ENCODE measurements at places on chromosomes 3 and 15.

DNA sequence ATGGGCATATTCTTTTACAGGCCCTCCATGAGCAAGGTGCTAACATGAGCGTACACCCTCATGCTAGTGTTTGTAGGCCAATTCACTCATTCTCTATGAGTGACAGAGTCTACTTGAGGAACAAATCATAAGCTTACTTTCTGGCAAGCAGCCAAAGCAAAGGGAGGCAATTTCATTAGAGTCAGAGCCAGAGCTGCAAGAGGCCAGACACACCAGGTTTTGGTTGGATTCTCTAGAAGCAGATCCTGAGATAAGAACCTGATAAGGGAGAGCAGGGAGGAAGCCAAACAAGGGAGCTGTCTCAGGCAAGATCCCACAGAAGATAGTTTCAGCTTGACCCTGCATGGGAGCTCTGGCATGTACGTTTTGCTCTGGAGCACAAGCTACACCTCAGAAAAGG, 214.1 kb upstream of the CTNNB1 start:
- no peak for DNase-seq

GRCh38 chr3:131110087-131110486, 83.4 kb downstream of the NEK11 start:
- no peak for DNase-seq

DNA sequence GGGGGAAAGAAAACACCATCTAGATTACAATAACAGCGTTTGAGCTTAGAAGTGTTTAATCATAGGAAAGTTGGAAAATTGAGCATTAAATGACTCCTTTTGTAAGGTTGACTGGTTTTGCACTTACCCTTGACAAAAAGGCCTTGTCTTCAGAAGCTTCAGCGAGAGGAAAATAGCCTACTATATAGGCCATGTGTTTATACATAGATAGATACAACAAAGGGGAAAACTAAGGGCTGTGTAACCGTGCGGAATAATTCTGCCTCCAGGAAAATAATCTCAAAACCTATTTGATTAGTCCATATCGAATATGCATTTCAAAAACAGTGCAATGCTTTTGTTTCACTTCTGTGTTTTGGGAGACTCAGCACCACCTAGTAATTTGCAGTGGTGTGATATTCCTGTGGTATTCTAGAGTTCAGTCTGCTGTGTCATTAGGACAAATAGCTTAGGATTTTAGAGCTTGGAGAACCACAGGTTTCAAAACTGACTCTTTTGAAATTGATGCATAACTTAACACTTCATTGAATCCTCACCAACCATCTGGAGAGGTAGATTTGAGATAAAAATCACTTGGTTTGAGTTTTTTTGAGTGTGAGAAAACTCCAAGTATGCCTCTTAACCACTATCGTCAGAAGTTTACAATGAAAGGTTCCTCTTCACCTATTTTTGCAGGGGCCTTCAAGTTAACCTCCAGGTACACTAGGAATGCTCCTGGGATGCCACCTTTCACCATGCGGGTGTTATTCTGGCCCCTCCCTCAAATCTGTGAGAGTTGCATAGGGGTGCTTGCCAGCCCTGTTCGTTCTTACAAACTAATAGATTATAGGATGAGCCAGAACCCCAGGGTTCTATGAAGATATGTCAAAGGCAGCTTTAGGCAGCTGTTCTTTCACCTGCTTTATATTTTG, 1.9 kb downstream of the ARHGAP31 start:
- peak; percentile 37 for DNase-seq

- no peak for DNase-seq
These were observed 707.8 kb upstream of the LMCD1 start for GRCh38 chr3:7793786-7794185.

DNA sequence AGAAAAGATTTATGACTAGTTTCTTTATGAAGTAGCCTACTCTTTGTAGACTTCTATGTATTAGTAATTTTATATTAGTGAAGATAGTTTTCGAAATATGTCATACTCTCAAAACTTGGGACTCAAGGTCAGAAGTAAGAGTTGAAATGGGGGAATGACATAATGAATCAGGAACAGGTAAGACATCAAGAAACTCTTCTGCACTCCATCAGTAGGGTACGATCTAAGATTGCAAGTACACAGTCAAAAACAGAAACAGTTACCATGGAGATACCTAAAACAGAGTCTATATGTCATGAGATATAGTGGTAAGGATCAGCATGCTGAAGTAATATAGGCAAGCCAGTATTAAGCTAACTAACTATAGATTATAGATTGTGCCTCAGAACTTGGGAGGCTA, 187.0 kb upstream of the MLF1 start:
- no peak for DNase-seq

- DNase-seq = no peak
These were observed 385.7 kb downstream of the LSAMP start for GRCh38 chr3:116059421-116060096.

DNA sequence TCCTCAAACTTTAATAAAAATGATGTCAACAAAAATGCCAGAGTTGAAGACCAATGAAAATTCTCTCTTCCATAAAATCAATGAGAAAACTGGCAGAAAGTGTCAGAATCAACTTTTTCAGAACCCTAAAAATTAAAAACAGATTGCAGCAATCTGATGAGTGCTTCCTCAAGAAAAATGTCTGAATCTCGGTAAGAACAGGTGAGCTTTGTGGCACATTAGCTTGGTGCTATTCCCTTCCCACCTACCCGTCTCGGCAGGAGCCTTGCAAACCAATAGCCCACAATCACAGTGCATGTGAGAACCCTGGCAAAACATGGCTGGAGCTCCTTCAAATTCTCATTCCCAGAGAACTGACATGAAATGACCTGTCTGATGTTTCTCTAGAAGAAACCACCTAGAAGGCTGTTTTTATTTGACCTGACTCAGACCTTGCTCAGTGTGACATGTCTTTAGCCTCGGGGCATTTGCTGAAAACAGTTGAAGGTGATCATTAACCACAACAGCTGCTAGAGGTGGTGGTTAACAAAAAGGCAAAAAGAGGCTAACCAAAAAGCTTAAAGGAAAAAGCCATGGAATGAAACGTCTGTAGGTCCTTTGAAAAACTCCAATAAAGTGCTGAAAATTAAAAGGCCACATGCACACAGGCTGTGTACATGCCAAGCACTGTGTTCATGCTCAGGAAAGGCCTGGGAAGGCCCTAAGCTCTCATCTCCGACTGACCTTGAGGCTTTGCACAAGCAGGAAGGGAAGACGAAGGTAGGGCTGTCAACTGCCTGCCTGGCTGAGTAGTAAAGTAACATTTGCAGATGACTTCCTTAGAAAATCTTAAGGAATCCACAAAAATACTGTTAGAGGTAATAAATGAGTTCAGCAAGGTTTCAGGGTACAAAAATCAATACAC, 253.0 kb upstream of the NSMCE3 start:
- DNase-seq = no peak

- no peak for DNase-seq
These were observed 213.3 kb upstream of the THBS1 start for GRCh38 chr15:39367596-39367995.

- no peak for DNase-seq
These were observed 55.9 kb downstream of the CGNL1 start for GRCh38 chr15:57432141-57432741.

DNA sequence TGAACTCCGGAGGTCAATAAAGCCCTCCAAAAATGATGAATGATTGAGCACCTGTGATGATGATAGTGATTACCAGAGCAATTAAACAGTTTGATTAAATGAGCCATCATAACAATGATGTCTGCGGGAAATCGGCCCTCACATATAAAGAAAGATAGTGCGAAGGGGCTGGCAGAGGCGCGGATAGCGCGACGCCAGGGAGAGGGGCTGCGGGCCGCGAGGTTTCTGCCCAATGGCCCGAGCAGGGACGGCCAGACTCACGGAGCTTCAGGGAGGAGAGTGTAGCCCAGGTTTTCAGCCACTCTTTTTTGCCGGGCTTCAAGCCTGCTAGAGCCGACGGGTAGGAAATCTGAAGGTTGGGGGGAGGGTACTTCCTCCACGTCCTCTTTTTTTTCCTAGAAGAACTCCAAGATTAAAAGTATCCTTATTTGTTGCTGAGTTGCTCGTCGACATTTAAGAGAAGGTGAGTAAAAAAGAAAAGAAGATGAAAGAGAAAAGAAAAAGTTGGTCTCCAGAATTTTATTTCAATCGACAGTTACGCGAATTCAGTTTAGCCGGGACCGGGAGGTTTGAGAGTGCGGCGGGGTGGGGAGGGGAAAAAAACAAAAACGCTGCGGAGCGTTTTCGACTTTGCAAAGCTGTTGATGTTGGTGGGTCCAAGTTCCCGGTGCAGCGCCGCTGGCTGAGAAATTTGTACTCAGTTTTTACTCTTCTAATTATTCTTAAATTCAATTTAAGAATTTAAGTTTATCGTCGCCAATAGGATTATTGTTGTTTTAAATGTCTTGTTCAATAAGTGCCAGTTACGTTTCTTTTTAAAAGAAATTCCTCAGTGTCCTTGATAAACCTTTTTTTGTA, 2.2 kb upstream of the MEIS2 start:
- no peak for DNase-seq

DNA sequence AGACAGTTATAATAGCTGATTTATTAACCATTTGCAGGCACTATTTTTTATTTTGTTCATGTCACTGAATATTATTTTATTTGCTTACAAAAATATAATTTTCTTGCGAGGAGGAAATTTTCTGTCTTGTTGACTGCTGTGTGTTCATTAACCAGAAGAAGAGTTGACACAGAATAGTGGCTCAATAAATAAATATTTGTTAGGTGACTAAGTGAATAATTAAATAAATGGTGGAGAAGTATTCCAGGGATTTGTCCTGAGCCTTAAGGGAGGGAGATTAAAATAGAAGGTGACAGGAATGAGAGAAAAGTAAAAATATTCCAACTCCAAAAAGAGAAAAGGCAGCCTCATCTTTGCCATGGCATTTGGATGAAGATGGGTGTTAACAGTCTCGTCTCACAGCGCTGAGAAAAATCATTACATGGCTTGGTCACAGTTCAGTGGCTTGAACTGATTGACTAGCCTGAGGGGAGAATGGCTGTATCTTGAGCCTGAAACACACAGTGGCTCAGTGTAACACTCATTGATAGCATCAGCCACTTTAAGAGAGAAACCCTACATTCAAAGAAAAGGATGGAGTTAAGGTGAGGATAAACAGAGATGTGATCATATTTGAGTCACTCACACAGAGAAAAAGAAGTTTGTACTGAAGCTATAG, 449.9 kb upstream of the NAALADL2 start:
- no peak for DNase-seq

DNA sequence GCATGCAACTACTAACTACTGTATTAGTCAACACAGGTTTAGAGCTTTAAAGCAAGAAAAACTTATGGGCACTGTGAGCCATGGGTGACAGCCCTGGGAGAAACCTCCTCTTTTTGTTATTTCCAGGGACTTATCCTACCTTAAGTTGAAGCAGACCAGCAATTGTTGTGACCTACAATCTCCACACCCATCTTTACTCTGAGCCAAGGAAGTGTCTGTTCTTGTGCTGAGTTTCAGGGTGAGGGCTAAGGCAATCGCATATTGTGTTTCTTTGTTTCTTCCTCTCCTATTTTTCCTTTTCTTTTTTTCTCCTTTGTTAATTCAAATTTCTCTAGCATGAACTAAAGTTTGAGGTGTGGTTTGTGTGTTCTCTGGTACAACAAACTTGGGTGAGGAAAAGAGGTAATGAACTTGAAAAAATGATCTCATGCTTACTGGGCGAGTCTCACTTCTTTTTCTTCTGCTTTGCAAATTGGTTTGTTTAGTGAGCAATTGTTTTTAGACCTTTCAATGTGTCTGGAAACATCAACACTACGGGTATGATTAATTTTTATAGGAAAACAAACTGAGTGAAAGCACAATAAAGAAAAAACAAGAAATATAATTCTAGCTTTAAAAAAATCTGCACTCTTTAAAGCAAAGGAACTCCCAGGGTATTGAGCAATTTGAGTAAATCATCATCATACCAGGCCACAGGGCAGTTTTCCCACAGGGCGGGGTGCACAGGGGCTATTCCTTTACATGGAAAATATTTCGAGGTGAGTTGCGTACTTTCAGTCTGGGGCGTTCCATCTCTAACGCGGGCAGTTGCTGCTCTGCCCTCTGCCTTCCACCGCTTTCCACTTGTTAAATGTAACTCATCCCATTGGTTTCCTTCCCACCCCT, 2.7 kb downstream of the UPK1B start:
- DNase-seq = no peak

GRCh38 chr3:128800241-128801187, 74.5 kb downstream of the RAB7A start:
- DNase-seq = peak; percentile 17

DNA sequence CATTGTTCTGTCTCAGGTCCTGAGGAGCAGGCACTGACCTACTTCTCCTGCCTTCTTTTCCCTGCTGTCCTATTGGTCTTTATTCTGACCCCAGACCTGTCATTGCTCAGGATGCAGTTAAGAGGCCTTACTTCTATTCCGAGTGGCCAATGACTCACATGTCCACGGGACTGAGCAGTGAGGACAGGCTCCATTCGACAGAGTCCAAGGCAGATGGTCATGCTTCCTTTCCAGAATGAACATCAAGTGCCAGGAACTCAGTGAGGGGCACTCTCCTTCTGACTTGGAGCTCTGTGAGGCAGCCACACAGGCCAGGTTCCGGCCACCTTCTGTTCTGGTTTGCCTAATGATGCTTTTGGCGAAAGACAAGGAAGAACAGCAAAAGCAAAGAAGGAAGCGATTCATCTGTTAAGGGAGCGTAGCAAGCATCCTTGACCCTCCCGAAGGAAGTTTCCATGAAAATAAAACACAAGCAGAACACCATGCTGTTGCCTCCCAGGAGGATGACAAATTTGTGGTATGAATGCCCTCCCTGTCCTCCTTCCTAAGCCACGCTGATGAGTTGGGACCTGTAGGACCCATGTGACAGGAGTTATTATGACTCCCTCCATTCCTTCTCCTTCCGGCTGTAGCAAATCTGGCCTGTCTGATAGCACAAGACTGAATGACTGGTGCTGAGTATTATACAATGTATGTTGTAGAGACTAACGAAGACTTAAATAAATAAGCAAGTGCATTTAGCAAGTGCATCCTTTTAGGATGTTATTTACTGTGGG, 14.4 kb upstream of the TPRG1 start:
- DNase-seq = no peak

Measured in inflammatory macrophage (primary cell).